ENCODE measurements at places on chromosomes 16 and 17. TPM values are rescaled to one million over a fixed set of nuclear protein-coding genes. Genes with fewer than 3 reads are reported as not detected.
A peak's percentile ranks its signal among the peaks of the same experiment; 100 is the strongest.

GRCh38 chr16:27189335-27189972 lies 13.9 kb upstream of the KDM8 start:
- peak; percentile 48 for DNase-seq

GRCh38 chr16:84184775-84185174 lies 2.1 kb downstream of the TAF1C start:
- DNase-seq: no peak

Gene RMI2
- total RNA-seq: 45.2 TPM

DNA sequence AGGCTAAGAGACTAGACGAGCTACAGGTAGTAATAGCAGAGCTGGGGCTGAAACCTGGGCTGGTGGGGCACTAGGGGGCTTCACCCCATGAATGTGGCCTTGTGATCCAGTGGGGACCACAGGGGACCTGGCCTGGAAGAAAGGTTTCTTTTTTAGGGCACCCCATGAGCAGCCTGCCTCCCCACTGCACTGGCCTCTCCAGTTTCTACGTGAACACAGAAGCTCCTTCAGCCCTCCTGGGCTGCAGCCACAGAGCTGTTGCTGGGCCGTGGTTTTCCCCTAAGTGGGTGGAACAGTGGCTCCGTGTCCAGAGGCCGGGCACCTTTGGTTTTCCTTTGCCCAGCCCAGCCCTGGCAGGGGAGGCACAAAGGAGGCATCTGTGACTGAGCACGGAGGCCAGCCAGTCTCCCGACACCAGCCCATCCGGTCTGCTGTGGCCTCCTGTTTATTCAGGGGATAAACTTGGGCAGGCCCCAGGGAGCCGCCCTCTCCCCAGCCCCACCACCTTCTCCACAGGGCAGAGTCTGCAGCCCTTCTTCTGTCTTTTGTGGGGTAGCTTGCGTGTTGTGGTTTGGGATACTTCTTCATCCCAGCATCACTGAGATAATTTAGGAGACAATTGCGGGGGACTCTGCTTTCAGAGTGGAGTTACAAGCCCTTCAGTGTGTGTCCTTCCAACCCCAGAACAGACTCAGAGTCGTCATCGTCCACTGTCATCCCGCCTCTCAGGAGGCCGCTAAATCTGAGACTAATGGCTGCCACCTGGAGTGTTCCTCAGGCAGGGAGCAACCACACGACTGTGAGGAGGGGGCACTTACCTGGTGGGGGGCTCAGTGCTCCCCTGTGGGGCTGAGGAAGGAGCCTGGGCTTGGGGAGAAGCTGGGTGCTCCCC lies 85.3 kb downstream of the RAB11FIP4 start:
- DNase-seq: no peak

Gene BAIAP3
- total RNA-seq: 0.18 TPM

DNA sequence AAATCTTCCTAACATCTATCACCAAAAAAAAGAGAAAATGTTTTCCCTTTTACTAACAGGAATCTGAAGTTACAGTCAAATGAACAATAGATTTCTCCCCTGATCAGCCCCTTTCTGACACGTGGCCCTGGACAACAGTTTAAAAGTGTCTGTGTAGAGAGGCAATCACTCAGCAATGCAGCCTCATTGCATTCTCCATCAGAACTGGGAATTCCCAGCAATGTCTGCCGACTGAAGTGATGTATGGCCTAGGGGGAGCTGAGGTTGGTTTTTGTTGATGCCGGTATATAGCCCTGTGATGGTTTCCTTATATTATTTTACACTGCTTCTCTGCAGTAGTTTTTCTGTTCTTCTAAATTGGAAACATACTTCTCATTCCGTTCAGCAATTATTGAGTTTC lies 904.3 kb upstream of the CDH8 start:
- DNase-seq: no peak

DNA sequence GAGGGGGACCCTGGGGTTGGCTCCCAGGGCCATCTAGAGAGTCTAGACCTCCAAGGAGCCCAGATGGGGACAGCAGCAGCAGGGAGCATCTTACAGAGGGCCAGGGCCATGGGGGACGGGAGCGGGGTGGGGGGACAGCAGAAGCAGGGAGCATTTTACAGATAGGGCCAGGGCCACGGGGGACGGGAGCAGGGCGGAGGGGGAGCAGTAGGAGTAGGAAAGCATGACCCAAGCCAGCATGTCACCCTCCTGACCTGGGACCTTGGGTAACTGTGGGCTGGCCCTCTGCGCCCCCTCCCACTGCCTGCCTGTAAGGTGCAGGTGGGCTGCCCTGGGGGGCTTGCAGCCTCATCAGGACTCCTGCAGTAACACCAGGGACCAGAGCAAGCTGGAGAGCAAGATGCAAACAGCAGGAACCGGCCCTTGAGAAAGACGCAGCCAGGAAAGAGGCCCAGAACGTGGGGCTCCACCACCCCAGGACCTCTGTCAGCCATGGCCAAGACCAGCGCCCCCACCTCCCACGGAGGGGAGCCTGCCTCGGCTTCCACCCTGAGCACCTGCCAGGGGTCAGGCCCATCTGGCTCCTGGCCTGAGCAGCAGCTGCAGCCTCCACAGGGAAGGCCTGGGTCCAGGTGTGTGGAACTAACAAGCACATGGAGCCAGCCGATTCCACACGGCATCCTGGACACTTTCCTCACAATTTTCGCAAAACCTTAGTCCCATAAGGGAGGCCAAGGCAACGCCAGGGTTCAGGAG lies 2.4 kb downstream of the ZNF598 start:
- no peak for DNase-seq

DNA sequence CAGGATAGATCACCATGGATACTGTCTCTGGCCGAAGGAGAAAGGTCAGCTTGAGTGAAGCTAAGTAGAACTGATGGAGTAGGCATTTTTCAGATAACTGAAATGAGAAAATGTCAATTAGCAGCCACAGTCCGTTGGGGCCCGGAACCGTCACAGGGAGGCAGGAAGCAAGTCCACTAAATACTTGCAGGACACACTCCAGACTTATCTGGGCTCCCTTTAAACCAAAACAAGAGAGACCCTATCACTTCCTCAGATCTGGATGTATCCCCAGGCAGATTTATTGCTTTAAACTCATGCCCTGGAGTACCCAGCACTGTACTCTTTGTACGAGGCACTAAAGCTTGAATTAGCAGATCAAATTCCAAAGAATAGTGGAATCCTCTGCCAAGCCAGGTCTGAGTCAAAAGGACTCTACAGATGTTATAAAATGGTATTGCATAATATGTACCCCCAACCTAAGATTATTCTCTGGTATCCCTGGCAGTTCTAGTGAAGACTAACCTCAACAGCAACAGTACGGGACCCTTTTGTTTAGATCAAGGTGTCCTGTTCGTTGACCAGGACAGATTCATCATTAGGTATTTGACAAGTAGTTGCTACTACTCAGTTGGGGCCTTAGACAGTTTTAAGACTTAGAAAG lies 8.1 kb downstream of the ZP2 start:
- no peak for DNase-seq

Gene CACNA1H
- total RNA-seq: not detected

GRCh38 chr16:85879975-85880831 lies 18.8 kb upstream of the IRF8 start:
- no peak for DNase-seq

GRCh38 chr16:85205747-85206471 lies 93.6 kb upstream of the CIBAR2 start:
- no peak for DNase-seq

DNA sequence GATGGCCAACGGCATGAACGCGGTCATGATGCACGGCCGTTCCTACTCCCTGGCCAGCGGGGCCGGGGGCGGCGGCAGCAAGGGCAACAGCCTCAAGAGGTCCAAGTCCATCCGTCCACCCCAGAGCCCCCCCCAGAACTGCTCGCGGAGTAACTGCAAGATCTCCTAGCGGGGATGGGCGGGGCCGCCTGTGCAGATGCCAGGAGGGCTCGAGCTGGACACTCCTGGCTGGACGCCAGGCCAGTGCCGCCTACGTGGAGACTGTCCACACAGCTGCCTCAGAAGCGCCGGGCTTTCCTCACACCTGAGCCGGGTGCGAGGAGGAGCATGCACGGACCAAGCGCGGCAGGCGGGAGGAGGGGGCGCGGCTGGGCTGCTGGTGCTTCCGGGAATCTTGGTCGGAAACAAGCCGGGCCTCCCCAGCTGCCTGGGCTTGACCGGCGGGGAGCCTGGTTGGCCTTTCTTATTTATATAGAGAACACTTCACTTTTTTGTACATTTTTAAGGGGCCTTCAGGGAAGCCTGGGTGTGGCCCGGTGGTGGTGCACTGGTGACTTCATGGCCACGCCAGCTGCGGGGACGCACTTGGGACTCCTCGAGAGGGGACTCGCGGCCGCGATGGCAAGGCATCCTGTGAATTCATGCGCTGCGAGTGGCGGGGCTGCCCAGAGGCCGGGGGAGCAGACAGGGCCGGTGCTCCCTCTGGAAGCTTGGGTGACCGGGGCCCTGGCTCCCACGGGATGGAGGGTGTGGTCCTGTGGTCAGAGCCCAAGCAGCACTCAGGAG lies 3.1 kb upstream of the WFIKKN1 start:
- DNase-seq: no peak

Gene KRTAP4-4
- total RNA-seq: not detected

DNA sequence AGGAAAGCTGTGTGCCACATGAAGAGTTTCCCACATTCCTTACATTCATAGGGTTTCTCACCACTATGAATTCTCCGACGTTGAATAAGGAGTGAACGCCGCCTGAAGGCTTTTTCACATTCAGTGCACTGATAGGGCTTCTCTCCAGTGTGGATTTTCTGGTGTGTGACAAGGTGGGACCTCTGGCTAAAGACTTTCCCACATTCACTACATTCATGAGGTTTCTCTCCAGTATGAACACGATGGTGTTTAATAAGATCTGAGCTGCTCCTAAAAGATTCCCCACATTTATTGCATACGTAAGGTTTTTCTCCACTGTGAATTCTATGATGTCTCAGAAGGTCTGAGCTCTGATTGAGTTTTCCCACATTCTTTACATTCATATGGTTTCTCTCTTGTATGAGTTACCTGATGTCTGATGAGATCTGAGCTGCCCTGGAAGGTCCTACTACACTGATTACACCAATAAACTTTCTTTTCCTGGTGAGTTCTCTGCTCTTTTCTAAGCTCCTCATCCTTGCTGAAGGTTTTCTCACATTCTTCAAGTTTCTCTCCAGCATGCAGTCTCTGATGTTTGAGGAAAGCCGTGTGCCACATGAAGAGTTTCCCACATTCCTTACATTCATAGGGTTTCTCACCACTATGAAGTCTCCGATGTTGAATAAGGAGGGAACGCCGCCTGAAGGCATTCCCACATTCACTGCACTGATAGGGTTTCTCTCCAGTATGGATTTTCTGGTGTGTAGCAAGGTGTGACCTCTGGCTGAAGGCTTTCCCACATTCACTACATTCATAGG lies 10.0 kb downstream of the ZNF594 start:
- peak; percentile 52 for DNase-seq

GRCh38 chr17:79290726-79291125 lies 216.1 kb downstream of the ENGASE start:
- no peak for DNase-seq

- DNase-seq: no peak
These were observed 225.8 kb downstream of the IRX3 start for GRCh38 chr16:54060599-54061421.

DNA sequence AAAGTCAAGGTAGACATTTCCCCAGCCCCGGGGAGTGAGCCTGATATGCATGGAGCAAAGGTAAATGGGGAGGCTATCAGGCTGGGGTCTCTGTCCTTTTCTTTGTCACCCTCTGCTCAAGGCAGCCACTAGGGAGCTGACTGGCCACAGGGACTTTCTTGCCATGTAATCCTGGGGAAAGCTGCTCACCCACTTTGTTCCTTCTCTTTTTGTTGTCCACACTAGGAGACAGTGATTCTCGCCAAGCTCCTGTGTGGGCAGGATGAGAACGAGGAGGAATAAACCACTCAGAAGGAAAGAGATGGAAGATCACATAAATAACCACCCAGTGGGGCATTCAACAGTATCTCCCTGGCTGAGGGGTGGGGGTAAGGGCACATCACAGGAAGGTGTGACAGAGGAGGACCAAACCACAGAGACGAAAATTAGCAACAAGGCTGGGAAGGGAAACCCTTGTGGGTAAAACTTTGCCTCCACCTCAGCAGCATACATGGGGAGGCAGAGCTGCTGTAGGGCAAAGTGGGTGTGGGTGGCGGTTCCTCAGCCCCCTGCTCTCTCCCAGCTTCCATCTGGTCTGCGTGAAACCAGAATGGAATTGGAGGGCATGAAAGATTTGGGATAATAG lies 26.2 kb upstream of the CCL1 start:
- no peak for DNase-seq

Measured in Karpas-422 (cell line).